Stimulated activated CD4-positive, alpha-beta T cell treated with anti-CD3 and anti-CD28 coated beads, Interleukin-15, amount 100 ng/mL, for 48 hours (primary cell): ENCODE measurements at places on chromosomes 3 and 15.

GRCh38 chr15:78878356-78878755 lies 5.7 kb downstream of the MORF4L1 start:
- DNase-seq: no peak

DNA sequence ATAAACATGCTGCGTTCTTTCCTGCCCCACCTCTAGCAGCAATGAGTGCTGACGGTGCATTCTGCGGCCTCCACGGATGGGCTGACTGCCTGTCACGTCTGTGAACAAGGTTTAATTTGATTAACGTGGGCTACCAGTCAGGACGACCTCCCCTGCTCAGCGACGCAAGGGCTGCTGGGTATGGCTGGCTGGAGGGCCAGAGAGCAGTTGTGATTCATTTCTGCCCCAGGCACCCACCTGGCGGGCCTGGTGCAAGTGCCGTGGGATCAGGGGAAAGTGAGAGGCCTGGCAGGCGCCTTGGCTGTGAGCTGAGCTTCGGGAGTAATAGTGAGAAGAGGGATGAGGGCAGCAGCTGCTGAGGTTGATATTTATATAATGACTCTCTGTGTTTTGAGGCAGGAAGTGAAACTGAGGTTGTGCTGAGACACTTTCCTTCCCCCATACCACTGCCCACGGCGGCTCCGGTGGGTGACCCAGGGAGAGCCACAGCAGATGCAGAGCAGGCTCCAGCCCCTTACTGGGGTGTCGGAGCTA lies 190.4 kb upstream of the BCL6 start:
- peak; percentile 25 for DNase-seq

GRCh38 chr3:64079369-64080150 lies 56.3 kb upstream of the PSMD6 start:
- no peak for DNase-seq

- no peak for DNase-seq
These were observed 145.6 kb downstream of the TCF12 start for GRCh38 chr15:57064033-57064432.

GRCh38 chr3:134959516-134959915 lies 164.5 kb downstream of the EPHB1 start:
- DNase-seq: no peak

DNA sequence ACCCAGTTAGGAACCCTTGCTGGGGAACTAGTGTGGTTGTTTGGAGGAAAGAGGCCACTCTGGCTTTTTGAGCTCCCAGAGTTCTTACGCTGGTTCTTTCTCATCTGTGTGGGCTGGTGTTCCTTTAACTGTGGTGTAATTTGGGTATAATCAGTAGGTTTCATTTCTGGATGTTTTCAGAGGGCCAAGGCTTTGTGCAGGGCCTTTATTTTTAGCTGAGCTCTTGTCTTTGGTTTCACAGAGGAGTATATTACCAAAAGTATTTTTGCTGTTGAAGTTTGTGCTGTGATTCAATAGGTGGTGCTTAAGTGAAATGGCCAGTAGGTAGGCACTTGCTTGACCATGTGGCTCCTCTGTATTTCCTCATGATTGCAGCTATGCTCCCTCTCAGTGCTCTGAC lies 357.9 kb downstream of the KCNH8 start:
- no peak for DNase-seq

DNA sequence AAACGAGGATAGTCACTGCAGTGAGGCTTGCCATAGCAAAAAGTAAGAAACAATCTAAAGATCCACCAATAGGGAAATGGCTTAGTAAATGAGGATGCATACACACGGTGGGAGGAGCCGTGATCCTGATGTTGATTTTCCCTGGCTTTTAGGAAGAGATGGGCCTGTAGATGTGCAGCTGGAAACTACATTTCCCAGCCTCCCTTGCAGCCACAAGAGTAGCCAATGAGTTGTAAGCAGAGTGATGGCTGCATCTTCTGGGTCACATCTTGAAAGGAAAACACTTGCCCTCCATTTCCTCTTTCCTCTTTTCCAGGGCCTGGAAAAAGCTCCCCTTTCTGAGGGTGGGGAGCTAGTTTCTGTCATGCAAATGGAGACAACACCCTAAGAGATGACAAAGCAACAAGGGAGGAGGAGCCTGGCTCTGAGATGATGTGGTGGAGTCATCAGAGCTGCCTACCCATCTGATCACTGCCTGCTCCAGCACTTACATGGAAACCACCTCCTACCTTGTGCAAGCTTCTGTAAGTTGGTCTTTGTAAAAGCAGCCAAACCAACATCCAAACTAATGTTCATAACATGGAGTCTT lies 139.1 kb downstream of the TLE3 start:
- DNase-seq: no peak

DNA sequence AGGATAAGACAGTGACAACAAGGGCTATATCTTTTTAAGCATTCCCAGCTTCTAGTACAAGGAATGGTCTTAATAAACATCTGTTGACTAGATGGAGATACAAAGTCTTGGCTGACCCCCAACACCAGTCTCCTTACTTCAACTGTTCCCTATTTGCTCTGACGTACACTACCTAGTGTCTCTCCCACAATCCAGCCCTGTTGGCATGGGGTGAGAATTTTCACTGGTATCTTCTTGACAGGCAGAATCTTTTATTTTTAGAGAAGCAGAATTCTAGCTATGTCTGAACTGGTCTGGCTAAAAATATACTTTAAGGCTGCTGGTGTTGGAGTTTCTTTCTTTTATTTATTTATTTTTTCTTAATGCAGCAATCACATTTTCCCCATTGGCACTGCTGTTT lies 82.0 kb downstream of the ETFA start:
- no peak for DNase-seq

GRCh38 chr3:150631515-150632221 lies 28.5 kb downstream of the SELENOT start:
- no peak for DNase-seq

DNA sequence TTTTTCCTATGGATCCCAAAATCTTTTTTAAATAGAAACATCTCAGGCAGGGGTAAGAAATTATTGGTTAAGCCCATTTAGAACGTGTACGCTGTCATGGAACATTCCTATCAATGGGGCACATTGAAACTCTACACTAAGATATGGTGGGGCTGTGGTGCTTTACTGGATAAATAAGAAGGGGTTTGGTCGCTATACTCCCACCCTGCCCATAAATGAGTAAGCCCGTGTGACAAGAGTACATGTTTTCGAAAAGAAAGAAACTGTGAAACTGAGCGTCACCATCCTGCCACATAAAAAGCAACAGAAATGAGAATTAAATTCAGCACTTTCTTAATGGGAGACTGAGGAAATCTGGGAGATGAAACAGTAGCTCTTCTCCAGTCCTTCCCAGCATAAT lies 929.7 kb upstream of the CFAP20DC start:
- peak; percentile 6 for DNase-seq

GRCh38 chr15:84616235-84616634 lies 15.4 kb downstream of the ZSCAN2 start:
- no peak for DNase-seq

DNA sequence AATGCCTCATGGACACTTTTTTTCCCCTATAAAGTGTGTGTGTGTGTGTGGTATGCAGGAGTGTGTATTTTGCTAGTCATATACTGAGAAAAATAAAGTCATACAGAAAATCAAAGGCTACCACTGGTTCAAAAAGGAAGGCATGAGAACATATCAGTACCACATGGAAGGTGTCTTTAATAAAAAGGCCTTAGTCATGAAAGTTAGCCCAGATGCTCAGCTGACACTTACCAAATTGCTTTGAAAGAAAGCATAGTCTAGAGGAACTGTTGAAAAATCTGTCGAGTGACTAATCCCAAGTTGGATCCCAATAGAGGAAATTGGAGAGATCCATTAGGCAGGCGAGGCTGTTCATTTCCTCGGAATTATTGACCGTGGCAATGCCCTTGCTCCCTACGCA lies 432.9 kb upstream of the CFAP20DC start:
- DNase-seq: no peak

DNA sequence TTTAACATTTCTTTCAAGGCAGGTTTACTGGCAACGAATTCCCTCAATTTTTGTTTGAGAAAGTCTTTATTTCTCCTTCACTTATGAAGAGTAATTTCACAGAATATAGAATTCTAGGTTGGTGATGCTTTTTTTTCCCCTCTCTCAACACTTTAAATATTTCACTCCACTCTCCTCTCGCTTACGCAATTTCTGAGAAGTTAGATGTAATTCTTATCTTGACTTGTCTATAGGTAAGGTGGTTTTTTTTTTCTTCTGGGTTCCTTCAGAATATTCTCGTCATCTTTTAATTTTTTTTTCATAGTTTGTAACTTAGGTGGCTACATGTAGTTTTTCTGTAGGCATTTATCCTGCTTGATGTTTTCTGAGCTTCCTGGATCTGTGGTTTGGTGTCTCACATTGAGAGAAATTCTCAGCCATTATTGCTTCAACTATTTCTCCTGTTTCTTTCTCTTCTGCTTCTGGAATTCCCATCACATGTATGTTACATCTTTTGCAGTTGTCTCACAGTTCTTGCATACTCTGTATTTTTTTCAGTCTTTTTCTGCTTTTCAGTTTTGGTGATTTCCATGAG lies 189.4 kb upstream of the GOLGA6L4 start:
- no peak for DNase-seq

DNA sequence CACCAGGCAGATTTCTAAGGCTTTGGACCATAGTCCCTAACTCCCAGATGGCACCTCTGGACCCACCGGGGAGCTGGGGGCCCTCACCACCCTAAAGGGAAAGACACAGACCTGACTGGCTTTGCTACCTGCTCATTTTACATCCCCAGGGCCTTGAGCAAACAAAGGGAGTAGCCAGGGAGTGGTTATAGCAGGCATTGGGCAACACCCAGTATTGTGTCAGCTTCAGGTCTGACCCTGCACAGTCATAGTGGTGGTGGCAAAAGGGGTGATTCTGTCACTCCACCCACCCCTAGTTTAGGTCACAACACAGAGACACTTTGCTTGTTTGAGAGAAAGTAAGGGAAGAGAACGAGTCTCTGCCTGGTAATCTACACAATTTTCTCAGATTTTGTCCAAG lies 352.5 kb downstream of the DIPK2A start:
- no peak for DNase-seq

GRCh38 chr3:164890061-164890460 lies 188.2 kb downstream of the SI start:
- no peak for DNase-seq

DNA sequence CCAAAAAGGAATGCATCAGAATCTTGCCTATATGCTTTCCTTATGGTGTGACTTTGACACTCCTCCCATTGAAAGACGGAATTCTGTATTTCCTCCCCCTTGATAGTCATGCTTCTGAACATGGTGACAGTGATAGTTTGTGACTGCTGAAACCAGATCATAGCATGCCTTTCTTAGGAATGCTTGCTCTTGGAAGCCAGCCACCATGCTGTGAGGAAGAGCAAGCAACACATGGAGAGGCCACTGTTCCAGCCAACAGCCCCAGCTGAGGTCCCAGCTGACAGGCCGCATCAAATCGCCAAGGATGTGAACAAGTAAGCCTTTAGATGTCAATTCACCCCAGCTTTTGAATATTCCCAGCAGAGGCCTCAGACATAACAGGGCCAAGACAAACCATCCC lies 100.1 kb downstream of the IGF2BP2 start:
- DNase-seq: no peak
